Umbilical cord (tissue), 2 donors: ENCODE measurements at places on chromosomes 6 and 20. TPM values are rescaled to one million over a fixed set of nuclear protein-coding genes. Genes with fewer than 3 reads are reported as not detected.

DNA sequence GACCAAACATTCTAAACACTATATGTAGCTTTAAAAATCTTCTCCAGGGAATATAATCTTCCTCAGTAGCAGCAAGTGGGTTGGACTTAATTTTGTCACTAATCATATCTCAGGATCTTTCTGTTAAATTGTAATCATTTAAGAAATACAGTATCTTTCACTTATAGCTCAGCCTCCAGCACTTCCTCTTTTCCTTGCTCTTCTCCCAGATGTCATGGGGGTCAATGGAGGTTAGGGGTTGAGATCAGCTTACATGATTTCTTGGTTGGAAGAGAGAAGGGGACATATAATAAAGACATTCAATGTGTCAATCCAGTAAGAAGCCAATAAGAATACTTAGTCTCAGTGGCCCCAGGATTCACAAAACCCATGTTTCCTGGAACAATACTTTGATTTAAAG is 15.7 kb upstream of the REPS1 start:
- no peak for DNase-seq

- no peak for DNase-seq
Measured at GRCh38 chr6:164183556-164184123, 769.1 kb downstream of the QKI start.

CYP24A1 gene
- total RNA-seq: 1.2 TPM

MYBL2 gene
- total RNA-seq: 0.24 TPM

HLA-DRB1 gene
- total RNA-seq: 25.5 TPM

CCN2 gene
- 376 TPM for total RNA-seq

LRRC1 gene
- 17.8 TPM for total RNA-seq

GTSF1L gene
- total RNA-seq: not detected

SLC25A27 gene
- total RNA-seq: 11.6 TPM
